ENCODE measurements at places on chromosomes 3 and 15.

DNA sequence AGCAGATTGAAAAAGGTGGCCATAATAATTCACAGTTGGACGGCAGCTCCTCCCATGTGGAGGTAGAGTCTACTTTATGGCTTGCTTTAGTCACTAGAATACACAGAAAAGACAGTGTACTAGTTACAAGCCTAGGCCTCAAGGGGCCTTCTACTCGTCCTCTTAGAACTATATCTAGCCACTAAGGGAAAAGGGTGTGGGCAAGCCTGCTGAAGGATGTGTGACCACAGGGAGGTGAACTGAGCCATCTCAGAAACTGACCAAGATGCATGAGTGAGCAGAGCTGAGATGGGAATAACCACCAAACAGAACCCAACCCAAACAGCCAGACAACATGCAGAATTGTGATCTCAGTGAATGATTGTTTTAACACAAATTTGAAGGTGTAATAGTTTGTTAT lies 335.6 kb upstream of the LMCD1 start:
- no peak for DNase-seq

DNA sequence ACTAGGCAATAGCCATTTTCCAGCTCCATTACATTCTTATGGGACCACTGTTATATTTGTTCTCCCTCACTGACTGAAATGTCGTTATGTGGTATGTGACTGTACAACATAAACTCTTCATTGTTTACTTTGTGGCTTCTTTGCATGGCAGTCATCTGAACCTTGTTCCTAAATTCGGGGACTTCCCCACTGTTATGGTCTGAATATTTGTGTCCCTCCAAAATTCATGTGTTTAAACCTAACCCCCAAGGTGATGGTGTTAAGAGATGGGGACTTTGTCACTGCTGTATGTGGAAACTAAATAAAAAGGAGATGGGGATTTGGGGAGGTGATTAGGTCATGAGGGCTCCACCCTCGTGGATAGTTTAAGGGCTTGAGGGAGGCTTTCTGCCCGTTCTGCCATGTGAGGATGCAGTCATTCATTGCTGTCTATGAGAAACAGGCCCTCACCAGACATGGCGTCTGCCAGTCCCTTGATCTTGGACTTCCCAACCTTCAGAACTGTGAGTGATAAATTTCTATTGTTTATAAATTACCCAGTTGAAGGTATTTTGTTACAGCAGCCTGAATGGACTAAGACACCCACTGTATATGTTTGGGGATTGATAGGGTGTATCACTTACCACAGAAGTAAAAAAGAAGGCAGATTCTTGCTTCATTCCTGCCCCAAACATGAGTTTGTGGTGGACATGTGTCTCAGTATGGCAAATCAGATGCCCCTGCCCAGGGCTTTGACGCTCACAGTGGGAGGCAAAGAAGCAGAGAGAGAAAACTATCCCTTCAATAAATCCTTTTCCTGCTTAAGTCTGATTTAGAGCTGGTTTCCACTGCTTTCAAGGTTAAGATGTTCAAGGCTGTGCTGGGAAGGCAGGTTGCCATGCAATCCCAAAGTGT lies 138.0 kb upstream of the UBE2E1 start:
- no peak for DNase-seq

DNA sequence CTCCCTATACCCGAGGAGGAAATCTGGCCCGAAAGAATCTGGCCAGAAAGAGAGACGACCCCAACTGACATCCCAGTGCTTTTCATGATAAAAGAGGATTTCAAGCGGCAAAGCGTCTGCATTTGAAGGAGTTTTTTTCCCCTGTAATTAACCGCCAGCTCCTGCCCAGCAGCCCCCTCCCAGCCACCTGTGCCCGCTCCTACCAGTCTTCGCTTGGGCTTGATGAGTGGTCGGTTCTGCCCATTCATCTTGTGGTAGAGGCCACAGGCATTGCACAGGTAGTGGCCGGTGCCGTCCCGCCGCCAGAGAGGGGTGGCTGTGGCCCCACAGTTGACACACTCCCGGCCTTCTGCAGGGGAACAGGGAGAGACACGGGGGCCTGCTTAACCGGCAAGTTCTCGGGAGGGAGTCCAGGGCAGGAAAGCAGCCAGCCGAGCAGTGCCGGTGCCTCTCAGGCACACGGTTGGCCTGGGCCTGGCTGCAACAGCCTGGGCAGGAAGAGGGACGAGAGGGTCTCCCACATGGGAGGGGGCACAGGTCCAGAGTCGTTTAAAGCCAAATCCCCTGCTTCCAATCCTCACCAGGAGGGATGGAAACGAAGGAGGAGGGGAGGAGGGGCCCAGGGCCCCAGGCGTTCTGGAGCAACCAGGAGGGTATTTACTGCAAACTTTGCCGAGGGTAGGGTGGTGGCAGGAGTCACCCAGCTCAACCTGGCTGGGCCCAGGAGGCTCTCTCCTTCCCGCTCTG lies 9.2 kb downstream of the GATA2 start:
- no peak for DNase-seq

- no peak for DNase-seq
Measured at GRCh38 chr15:55267401-55268175, 22.0 kb downstream of the RAB27A start.

- DNase-seq: no peak
Measured at GRCh38 chr3:56761887-56762651, 39.7 kb downstream of the ARHGEF3 start.

GRCh38 chr15:82045179-82045891 lies 483 bp downstream of the MEX3B start:
- DNase-seq: peak; percentile 64

- DNase-seq: no peak
Measured at GRCh38 chr3:13884851-13885703, 5.2 kb upstream of the WNT7A start.

- DNase-seq: peak; percentile 71
Measured at GRCh38 chr3:111910806-111911205, 51.7 kb downstream of the PHLDB2 start.

GRCh38 chr15:35458176-35458856 lies 87.6 kb downstream of the DPH6 start:
- no peak for DNase-seq

- DNase-seq: no peak
Measured at GRCh38 chr3:102488331-102488730, 53.5 kb downstream of the ZPLD1 start.

GRCh38 chr3:50388720-50389413 lies 29.5 kb upstream of the TMEM115 start:
- no peak for DNase-seq

DNA sequence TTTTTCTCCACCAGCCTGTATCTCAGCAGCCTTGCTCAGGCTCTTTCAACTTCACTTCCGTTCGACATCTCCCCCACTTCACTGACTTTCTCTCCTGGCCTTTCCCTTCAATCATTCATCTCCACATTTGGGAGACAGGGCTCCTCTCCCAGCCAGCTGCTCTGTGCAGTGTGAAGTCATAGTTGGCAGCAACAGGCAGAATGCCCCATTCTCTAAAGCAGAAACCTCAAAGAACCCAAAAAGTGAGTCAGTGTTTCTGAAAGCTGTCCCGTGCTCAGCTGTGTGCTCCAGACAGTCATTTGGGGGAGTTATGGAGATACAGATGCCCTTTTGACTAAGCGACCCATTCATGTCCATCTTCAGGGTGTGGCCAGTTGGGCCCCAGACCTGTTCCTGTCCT lies 54.3 kb downstream of the NTRK3 start:
- peak; percentile 57 for DNase-seq

DNA sequence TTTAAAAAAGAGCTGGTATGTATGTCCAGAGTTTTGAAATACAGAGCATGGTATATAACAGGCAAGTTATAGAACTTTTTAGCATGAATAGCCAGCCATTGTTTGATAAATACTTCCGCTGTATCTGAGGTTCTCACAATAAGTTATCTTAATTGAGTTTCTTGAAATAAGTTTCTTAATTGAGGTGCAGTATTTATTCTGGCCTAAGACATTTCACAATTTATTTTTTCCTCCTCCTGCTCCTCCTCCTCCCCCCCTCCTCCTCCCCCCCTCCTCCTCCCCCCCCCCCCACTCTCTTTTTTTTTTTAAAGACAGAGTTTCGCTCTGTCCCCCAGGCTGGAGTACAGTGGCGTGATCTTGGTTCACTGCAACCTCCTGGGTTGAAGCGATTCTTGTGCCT lies 83.4 kb downstream of the VPS8 start:
- DNase-seq: no peak

DNA sequence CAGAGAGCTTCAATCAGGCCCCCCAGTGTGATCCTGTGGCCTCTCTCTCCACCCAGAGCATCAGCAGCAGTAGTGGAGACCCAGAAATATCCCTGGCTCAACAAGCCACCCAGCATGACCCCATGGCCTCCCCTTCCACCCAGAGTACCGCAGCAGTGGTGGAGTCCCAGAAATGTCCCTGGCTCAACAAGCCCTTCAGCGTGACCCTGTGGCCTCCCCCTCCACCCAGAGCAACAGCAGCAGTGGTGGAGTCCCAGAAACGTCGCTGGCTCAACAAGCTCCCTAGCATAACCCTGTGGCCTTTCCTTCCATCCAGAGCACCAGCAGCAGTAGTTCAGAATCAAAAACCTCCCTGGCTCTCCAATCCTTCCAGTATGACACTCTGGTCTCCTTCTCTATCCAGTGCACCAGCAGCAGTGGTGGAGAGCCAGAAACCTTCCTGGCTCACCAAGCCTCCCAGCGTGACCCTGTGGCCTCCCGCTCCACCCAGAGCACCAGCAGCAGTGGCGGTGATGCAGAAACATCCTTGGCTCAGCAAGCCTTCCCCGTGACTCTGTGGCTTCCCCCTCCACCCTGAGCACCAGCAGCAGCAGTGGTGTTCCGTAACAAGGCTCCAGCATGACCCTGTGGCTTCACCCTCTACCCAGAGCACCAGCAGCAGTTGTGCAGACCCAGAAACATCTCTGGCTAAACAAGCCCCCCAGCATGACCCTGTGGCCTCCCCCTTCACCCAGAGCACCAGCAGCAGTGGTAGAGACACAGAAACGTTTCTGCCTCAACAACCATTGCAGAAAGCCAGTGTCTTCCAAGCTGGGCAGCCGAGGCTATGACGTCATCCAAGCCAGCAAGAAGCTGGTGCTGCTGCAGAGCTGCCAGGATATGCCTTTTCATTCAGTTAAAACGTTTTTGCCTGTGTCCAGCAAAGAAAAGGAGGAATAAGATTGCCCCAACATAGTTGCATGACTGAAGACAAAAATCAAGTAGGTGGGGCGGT lies 61.3 kb upstream of the TAMM41 start:
- no peak for DNase-seq

DNA sequence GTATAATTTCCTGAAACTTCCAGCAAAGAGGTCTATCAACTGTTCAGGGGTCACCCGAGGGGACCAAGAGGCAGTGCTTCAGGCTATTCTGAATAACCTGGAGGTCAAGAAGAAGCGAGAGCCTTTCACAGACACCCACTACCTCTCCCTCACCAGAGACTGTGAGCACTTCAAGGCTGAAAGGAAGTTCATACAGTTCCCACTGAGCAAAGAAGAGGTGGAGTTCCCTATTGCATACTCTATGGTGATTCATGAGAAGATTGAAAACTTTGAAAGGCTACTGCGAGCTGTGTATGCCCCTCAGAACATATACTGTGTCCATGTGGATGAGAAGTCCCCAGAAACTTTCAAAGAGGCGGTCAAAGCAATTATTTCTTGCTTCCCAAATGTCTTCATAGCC lies 6.8 kb downstream of the GCNT3 start:
- DNase-seq: no peak

GRCh38 chr3:124850212-124850611 lies 37.0 kb downstream of the ITGB5 start:
- DNase-seq: no peak

DNA sequence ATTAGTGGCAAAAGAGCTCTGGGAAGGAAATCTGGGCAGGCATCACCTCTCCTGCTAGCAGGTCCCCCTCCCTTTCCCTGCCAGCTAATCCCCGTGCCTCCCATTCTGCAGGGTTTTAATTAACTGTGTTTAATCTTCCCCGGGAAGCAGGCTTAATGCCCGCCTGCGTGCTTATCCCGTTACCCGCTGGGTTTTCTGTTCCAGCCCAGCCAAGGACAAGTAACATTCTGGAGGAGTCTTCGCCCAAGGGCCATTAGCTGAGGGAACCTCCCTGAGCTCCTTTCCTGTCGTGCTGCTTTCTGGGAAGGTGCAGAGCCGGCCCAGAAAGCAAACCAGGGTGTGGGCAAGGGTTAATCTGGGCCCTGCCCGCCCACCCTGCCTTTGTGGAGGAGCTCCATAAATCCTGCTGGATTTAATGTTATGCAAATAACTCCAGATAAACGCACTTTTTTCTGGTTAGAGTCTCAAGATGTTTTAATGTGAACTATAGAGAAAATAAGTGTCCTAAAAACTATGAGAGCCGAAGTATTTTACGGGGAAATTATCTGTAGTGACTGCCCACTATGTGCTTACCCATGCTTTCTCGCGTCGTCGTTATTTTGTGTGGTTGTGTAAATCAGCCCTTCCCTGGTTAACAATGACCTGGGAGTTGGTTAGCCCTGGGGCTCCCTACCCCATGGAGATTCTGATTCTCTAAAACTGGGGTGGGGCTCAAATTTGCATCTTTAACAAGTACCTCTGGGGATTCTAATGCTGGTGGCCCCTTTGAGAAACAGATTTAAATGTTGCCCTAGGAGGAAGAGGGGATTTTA lies 25.9 kb downstream of the TRIM71 start:
- DNase-seq: no peak

DNA sequence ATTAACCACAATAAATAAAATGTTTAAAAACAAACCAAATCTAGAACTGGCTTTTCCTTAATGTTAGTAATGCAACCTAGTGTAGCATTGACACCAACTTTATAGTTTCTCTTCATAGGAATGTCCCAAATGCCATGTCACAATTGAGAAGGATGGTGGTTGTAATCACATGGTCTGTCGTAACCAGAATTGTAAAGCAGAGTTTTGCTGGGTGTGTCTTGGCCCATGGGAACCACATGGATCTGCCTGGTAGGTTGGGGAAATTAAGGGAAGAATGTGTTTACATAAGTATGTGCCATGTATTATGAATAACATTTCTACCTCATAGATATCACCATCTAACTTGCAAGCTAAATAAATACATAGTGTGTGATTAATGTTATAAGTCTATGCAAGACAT lies 84.4 kb upstream of the GOLGA6B start:
- DNase-seq: no peak

- no peak for DNase-seq
Measured at GRCh38 chr3:153670577-153670976, 450.6 kb upstream of the ARHGEF26 start.

- no peak for DNase-seq
Measured at GRCh38 chr3:72761410-72761809, 86.8 kb downstream of the SHQ1 start.

DNA sequence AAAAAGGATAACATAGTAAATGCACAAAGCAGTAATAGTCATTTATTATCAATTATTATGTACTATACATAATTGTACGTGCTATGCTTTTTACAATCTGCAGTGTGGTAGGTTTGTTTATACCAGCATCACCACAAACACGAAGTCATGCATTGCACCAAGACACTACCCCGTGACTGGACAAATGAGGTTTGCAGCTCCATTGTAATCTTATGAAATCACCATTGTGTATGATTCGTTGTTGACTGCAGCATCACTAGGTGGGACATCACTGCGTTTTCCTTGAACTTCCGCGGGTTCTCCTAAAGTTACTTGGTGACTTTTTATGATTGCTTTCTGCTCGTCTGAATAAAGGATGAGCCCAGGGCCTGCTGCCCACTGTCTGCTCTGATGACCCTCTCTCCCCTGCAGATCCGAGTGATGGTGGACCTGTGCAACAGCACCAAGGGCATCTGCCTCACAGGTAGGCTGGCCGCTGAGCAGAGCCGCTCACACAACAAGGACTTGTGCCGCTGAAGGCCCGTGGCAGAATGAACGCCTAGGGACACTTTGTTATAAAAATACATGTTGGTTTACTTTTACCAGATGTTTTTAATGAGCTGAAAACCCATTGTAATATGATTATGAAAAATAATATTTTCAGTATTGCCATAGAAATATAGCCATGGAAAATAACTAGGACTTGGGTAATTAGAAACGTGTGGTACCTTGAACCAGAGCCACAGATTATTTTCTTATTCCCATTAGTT lies 35.8 kb downstream of the GLDN start:
- peak; percentile 52 for DNase-seq

All from GM03348 (cell line).